ENCODE measurements at places on chromosomes 5 and 9. TPM values are rescaled to one million over a fixed set of nuclear protein-coding genes. Genes with fewer than 3 reads are reported as not detected.

PLAC8L1 gene
- total RNA-seq, result not detected

ITGA2 gene
- total RNA-seq, result 4.4 TPM

ENTPD2 gene
- total RNA-seq, result 1.3 TPM

CEL gene
- total RNA-seq, result 8,438 TPM

GADD45G gene
- 54.2 TPM for total RNA-seq

BRIX1 gene
- total RNA-seq, result 5.6 TPM

RGS7BP gene
- under 0.01 TPM for total RNA-seq

CDX1 gene
- not detected for total RNA-seq

IL4 gene
- total RNA-seq, result not detected

THBS4 gene
- 18.4 TPM for total RNA-seq

PRDM9 gene
- not detected for total RNA-seq

GBGT1 gene
- 9.2 TPM for total RNA-seq

IL13 gene
- not detected for total RNA-seq

EXOSC2 gene
- 17.1 TPM for total RNA-seq

GZMA gene
- total RNA-seq, result not detected

BDP1 gene
- total RNA-seq, result 27.4 TPM

SLC4A9 gene
- not detected for total RNA-seq

SCGB3A2 gene
- not detected for total RNA-seq

SLC12A2 gene
- 26.7 TPM for total RNA-seq

FGF10 gene
- 11.5 TPM for total RNA-seq

MAPKAP1 gene
- total RNA-seq, result 83.7 TPM

SPINK7 gene
- total RNA-seq, result not detected

DOLPP1 gene
- 2.9 TPM for total RNA-seq

PKN3 gene
- total RNA-seq, result 4.9 TPM

TMC1 gene
- total RNA-seq, result not detected

MCCC2 gene
- total RNA-seq, result 31.0 TPM

HSPB3 gene
- total RNA-seq, result not detected

FAM151B gene
- total RNA-seq, result 4.6 TPM

SPATA31D1 gene
- not detected for total RNA-seq

LECT2 gene
- total RNA-seq, result not detected

FOXD4L5 gene
- 0.26 TPM for total RNA-seq
